GM06990 (cell line): ENCODE measurements at places on chromosomes 6 and 20.

- no peak for DNase-seq
Measured at GRCh38 chr6:169990095-169991030, 238.9 kb downstream of the ERMARD start.

DNA sequence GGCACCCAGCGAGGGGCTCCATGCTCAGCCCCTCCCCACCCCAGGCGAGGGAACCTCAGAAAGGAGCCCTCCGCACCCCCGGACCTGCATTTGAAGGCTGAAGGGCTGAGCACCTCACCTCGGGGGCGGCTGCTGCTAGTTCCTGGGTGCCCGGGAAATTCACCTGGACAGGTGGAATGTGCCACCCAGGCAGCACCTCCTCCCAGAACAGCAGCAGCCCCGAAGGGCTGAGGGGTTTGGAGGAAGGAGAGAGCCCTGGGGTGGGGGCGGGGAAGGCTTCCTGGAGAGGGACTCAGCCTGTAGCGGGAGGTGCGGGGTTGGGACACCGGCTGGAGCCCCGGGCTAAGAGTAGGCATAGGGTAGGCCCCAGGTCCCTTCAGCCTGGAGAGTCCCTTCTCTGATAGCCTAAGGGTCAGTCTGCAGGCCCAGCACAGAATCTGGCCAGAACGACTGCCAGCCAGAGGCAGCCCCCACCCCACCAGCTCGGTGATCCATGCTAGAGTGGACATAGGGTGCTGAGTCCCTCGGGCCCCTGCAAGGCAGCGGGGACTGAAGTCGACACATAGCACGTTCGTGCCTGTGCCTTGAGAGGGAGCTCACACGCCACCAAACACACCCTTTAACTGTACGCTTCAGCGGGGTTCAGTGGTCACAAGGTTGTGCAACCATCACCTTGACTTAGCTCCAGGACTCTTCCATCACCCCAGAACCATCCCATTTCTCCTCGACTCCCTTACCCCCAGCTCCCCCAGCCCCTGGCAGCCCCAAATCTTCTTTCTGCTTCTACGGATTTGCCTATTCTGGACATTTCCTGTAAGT lies 180.9 kb downstream of the TAF4 start:
- DNase-seq, result no peak

DNA sequence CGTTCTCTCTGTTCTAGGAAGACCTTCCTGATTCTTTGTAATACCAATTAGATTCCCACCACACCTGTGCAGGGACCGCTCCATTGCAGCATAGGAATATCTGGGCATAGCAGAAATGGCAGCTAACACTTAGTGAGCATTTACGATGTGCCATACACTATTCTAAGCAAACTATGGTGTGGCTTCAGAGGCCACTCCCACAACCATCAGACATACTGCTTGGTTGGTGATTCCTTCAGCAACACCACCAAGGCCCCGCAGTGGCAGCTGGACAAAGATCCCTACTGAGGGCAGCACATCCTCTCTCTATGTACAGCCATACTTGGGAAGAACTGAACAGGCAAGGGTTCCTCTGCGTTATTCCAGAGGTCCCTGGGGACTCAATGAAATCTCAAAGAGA lies 6.2 kb downstream of the KCNK5 start:
- DNase-seq, result no peak

DNA sequence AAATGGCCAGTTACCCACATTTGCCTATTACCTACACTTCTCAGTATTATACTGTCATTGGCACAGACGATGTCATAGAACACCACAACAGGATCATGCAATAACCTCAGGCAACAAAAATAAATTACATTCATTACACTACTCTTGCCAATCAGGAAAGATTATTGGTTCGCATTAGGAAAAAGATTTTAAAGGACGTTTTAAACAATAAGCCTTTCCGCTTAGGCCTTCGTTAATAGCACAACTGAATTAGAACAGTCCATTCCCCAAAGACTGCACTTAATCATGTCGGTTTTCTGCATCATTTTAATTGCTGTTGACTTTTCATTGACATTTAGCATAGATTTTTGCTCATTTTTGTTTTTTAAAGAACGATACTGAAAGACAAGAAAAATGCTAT lies 912 bp upstream of the SENP6 start:
- no peak for DNase-seq

GRCh38 chr6:144675231-144675861 lies 390.2 kb downstream of the UTRN start:
- no peak for DNase-seq

DNA sequence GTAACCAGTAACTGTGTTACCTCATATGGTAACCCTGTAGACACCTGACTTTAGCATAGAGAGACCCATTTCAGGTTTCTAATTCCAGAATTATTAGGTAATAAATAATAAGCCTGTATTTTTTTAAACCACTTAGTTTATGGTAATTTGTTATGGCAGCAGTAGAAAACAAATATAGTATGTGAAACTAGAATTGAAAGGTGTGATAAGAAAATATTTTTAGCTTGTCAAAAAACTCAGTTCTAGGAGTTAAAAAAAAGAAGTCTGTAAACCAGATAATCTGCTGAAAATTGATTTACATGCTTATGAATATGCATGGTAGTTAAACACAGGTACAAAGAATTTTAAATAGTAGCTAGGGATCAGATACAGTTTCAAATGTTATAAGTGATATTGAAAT lies 695.0 kb upstream of the GJE1 start:
- DNase-seq, result no peak

GRCh38 chr6:46104209-46104608 lies 25.6 kb upstream of the ENPP4 start:
- DNase-seq, result no peak

- peak; percentile 67 for DNase-seq
Measured at GRCh38 chr6:226516-227073, 65.7 kb upstream of the DUSP22 start.

DNA sequence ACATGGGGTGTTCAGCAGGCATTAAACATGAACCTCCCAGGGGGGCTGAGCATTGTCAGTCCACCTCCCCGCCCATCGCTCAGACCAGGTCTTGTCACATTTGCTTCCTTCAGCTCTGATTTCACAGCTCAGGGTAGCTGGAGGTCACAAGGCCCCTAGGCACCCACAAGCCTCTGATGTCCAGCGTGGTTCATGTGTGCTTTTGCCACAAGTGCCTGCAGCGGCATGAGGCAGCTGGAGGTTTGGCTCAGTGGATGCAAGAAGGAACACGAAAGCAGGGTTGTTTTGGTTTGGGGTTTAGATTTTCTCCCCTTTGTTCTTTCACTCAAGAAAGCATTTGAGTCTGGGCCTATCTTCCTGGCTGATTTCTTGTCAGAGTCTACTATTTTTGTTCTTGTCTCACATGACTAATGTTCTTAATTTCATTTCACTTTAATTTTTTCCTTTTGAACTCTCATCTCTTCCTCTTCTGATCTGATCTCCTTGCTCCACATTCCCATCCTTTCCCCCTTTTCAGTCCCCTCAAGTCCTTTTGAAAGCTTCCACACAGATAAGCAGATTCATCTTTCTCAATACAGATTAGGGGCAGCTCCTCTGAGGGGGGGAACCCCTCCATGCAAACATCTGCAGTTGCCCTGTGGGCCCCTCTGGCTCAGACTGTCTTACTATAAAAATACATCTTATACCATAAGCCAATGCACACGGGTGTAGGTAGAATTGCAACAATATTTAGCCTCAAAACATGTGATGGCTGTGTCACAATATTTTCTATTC lies 68.1 kb upstream of the CEP85L start:
- peak; percentile 35 for DNase-seq

- no peak for DNase-seq
Measured at GRCh38 chr20:39057143-39057542, 95.0 kb downstream of the DHX35 start.

GRCh38 chr6:19898141-19898740 lies 61.1 kb downstream of the ID4 start:
- no peak for DNase-seq

- no peak for DNase-seq
Measured at GRCh38 chr6:5205877-5206850, 54.6 kb downstream of the LYRM4 start.

DNA sequence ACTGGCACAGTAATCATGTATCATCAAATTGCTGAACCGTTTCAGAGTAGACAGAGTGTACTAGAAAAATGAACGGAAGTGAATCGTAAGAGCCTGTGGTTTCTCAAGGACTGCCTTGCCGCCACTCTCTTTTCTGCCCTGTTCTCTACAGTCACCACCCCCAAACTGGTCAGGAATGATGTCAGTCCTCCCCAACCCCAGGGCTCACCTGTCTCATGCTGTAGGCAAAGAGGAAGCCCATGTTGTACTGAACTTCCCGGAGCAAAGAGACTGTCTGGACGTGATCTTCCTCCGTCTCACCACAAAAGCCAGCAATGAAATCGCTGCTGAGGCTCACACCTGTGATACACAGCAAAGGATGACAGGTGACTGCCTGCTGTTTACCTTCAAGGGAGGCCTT lies 31.0 kb downstream of the CDK5RAP1 start:
- DNase-seq, result no peak

DNA sequence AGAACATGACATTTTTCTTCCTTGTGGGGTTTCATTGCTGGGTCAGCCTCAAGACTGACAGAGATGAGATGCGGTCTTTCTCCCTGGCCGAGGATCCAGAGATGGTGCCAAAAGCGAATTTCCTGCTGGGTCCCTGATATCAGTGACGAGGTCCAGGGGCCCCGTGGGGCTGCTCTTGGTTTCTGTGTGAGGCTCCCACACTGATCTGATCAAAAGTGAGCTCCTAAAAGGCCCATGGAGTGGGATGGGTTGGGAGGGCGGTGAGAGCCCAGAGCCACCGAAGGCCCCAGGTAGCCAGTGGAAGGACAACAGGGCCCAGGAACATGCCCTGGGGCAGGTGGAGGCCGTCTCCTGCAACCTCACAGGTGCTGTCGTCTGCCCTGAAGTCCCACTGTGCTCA lies 208.4 kb upstream of the CDH4 start:
- DNase-seq, result no peak

DNA sequence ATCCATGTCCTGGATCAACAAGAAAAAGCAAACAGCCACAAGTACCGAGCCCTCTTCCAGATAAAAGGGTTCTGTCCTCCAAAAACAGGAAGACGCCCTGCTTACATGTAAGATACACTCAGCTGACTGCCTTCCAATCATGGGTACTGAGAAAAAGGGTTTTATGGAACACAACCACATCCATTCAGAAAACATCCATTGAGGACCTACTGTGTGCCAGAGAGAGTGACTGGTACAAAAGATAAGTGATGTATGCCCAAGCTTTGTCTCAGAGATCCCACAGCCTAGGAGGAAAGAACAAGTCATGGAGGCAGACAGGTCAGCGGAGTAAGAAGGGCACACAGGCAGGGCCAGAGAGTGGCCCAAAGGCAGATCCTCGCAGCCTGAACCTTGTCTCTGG lies 94.8 kb upstream of the SSTR4 start:
- no peak for DNase-seq

GRCh38 chr6:43149265-43149664 lies 21.8 kb upstream of the SRF start:
- no peak for DNase-seq

DNA sequence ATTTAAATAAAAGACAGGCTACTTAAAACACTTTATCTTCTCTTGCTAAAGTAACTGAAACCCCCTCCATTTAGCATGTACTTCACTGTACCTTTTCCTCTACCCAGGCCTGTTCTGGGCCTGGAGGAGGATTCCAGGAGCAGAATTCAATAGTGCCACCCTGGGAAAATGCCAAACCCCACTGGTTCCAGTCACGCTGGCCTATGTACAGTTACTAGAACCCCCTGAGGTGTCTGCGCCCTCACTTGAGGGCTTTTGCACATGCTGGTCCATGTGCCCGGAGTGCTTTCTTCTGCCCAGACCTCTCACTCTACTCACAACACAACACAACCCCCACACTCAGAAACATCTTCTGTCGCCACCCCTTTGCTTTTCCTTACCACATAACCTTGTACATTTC lies 45.5 kb downstream of the TRAM2 start:
- no peak for DNase-seq

DNA sequence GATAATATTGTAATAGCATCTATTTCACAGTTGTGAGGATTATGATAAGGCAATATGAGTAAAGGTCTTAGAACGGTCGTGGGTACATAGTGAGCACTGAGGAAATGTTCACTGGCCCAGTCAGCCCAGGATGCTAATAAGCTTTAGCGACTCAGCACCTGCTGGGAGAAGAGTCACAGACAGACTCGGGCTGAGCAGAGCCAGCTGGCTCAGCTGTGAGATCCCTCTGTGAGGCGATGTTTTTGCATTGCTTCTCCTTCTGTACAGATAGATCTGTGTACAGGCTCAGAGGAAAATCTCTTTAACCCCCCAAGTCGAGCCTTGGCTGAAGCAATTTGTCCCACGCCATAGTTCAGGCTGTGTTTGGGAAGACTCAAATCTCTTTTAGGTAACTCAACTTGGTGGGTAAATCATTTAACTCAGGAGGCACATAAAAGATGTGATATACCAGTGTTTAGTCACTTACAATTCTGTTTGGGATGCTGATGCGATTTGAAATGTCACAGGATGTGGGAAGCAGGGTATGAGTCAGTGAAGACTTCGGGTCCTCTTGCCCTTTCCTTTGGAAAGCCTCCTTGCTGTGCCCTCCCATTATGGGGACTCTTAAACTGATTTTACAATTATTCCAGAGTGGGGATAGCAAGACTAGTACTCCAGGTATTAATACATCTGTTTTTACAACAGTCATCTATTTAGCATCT lies 53.1 kb downstream of the PHACTR1 start:
- no peak for DNase-seq

- DNase-seq, result no peak
Measured at GRCh38 chr6:106628658-106629102, 618 bp downstream of the RTN4IP1 start.
